Stimulated activated CD4-positive, alpha-beta T cell treated with anti-CD3 and anti-CD28 coated beads, Interleukin-12 subunit alpha, Interleukin-12 subunit beta, amount 100 ng/mL, for 4 hours (primary cell): ENCODE measurements at places on chromosomes 4 and X.

DNA sequence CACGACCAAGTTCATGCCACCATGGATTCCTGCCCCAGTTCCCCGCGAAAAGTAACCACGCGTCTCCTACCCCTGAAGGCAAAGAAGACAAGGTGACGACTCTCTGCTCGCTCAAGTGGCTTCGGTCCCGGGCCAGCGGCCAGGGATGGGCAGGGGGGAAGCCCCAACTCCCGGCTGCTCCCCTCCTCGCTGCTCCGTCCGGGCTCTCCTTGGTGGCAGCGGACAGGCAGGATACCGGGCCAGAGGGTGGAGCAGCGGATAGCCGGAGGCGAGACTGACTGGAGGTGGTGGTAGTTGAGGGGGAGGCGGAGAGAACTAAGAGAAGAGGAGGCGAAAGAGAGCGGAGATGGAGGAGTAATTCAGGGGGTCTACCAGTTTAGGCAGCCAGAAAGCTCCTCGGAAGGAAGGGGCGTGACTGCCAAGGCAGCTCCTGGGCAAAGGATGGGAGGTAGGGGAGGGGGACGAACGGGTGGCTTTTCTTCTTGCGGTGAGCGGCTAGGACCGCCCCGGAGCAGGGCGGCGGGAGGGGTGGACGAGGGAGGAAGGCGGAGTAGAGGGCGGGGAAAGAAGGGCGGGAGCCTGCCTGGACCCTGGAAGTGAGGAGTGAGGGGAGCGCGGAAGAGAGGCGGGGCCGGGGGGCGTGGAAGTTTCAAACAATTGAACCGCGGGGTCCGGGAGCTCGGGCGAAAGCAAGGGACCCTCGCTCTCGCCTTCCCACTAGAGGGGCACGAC lies at the start of gene AMOT:
AMOT (minus strand) TSS at position 450 of the 732 bp plus-strand sequence. CDS start 17,705 bp downstream, outside the sequence.
- DNase-seq, result peak; percentile 48

DNA sequence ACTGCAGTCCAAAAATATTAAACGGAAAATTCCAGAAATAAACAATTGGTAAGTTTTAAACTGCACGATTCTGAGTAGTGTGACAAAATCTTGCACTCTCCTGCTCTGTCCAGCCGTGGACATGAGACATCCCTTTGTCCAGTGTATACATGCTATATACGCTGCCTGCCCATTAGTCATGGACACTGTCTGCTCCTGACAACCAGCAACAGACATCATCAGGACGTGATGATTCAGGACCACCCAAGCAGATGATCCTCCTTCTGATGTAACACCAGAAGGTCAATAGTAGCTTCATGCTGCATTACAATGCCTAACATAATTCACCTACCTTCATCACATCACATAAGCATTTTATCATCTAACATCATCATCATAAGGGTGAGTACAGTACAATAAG lies 36.3 kb downstream of the ATRX start:
- no peak for DNase-seq

DNA sequence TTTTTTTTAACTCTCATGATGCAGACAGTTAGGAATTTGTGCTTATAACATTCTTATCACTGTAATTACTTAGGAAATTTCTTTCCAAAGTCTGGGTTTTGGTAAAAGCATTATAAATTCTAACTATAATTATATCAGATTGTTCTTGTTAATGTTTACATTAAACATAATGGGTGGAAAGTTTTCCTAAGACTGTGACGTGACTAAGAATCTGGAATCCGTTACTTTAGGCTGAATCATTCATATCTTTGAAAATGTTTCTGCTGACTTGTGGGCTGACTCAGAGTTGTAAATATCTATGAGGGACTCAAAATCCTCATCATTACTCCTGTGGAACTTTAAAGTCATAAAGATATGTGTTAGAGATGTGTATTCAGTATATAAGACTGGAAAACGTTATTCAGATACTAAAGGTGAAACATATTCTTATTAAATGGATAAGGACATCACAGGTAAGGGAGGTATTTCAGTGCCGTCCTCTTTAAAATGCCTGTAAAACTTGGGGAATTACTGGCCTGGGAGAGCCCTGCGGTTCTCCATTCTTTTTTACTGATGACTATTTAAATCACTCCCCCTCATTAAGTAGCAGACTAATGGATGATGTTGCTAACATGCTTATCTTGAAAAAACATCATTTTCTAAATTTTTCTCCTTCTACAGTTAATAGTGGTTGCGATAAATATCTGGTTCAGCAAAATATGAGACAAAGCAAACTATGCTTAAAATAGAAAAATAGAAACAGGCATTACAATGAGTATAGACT lies 159.0 kb downstream of the DCLK2 start:
- no peak for DNase-seq

DNA sequence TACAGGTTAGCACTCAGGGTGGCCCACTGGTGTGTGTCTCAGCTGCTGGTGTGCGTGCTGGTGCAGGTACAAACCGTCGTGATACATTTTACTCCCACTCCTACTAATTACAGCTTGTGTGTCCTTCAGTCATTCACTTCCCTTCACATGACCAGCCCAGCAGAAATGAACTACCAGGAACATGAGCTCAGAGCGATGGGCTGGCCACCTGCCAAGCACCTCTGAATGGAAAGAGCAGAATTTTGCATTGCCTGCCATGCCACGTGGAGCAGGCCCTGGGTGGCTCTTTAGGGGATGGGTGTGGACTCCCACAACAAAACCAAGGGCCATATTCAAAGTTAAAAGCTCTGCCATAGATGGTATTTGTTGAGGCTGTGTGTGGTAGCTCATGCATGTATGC lies 58.9 kb upstream of the PGM2 start:
- no peak for DNase-seq

GRCh38 chrX:68461093-68461492 lies 27.8 kb upstream of the OPHN1 start:
- no peak for DNase-seq

GRCh38 chr4:76214177-76214675 lies 602 bp upstream of the SCARB2 start:
- no peak for DNase-seq

- no peak for DNase-seq
Observed at GRCh38 chr4:34964613-34965012, 1279.7 kb downstream of the ARAP2 start.

GRCh38 chr4:147860960-147861359 lies 129.1 kb downstream of the ARHGAP10 start:
- DNase-seq, result no peak

- DNase-seq, result no peak
Observed at GRCh38 chrX:120308558-120308957, 2.7 kb downstream of the TMEM255A start.

GRCh38 chrX:15493118-15493962 lies at the start of gene PIR:
Gene PIR, minus strand, starts transcription at chrX:15493333. Its CDS starts 2,076 bp downstream, at chrX:15491257.
- peak; percentile 57 for DNase-seq

DNA sequence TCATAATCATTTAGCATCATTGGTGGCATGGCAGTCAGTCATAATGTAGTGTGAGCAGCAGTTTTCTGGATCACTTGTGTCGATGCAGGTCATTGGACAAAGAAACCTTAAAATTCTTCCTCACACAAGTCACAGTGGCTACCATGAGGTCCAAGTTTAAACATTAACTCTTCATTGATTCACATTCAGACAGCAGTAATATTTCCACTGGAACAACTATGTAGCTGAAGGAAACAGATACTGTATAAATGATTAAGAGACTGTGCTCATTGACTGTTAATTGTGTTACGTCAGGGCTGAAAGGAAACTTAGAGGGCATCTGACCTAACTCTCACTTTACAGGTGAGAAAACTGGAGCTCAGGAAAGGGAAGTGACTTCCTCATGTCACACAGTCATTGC lies 261.8 kb downstream of the KLHL13 start:
- no peak for DNase-seq

GRCh38 chrX:150547375-150548115 lies 20.9 kb upstream of the MTM1 start:
- DNase-seq, result no peak

- DNase-seq, result no peak
Observed at GRCh38 chrX:123219916-123220315, 35.8 kb downstream of the GRIA3 start.

- DNase-seq, result peak; percentile 75
Observed at GRCh38 chrX:46758956-46759644, at the start of gene SLC9A7. Gene SLC9A7, minus strand, starts transcription at chrX:46759118. Its CDS starts 89 bp downstream, at chrX:46759029.

DNA sequence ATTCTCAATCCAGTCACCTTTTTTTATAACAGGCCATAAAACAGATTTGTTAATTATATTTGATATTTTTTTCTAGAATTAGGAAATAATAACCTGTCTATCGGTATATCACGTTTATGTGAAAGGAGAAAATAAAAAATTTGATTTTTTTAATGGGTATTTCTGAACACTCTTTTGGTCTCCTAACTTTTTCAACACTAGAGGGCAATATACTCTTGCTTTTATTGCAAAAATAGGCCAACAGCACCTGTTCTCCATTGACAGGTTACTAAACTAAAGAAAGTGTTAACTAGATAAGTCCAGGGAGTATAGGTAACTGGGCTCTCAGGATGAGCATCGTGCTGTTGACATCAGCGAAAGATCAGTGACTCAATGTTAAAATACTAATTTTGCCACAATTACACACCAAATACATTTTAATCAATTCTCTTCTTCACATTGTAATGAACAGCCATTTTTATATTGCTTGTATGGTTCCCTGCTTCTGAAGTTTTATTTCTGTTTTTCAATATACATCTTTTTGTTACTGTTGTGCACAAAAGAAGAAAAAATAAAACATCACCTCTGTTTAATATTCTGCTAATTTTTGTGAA lies 22.8 kb downstream of the NDST4 start:
- no peak for DNase-seq

DNA sequence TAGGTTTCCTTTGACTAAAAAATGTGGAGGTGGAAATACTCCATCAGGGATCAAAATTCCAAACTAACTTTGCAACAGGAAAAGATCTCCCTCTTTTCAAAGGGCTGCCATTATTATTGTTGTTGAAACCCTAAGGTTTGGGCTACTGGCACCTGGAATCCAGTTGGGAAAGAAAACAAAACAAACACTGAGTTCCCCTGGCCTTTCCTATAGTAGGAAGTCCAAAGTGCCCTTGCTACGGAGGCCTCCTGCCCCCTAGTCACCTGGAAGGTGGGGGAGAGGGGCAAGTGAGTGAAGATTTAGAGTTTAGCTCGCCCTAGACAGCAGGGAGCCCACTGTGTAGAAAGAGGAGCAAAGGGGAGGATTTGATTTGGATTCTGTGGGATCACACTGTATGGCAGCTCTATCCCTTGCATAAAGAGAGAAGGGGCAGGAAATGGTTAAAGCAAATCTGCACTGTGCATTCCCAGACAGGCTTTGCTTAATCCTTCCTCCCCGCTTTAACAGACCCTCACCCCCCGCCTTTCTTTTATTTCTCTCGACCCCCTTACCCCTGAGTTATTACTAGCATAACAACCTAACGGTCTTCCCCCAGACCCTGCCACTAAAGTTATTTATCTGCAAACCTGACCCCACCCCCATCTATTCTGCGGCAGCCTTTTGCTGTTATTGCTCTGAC lies 627 bp upstream of the FAT4 start:
- no peak for DNase-seq

- DNase-seq, result no peak
Observed at GRCh38 chr4:156931267-156931666, 40.3 kb downstream of the PDGFC start.

GRCh38 chr4:23015821-23016220 lies 323.1 kb downstream of the GBA3 start:
- no peak for DNase-seq

- no peak for DNase-seq
Observed at GRCh38 chrX:130103605-130104004, 6.7 kb downstream of the ELF4 start.

DNA sequence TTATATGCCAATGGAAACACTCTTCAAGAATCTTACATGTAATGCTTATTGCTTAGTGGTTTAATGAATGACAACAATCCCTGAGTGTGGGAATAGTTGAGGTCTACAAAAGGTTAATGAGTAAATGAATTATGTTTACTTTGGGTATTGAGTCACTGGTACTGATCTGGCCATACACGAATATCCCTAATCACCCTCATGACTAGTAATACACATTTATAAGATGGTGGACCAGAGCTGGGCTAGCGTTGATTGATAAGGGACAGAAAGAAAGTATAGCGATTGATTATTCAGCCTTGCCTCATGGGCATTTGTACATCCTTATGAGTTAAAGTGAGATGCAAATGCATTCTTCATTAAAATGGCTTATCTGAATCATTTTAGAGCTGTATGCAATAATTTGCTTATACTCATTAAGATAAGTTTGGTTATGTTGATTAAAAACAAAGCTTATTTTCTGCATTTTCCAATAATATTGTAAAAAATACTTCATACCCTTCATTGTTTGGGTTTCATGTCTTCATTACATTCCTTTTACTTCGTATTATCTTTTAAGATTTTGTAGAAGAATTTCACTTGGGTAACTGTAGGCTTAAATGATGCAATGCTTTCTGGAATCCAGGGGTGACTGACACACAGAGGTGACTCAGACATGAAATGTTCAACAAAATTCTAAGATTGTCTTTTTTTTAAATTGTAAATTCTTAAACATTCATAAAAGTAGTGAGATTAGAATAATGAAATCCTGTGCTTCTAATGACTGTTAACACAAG lies 47.4 kb downstream of the FGF2 start:
- DNase-seq, result no peak

DNA sequence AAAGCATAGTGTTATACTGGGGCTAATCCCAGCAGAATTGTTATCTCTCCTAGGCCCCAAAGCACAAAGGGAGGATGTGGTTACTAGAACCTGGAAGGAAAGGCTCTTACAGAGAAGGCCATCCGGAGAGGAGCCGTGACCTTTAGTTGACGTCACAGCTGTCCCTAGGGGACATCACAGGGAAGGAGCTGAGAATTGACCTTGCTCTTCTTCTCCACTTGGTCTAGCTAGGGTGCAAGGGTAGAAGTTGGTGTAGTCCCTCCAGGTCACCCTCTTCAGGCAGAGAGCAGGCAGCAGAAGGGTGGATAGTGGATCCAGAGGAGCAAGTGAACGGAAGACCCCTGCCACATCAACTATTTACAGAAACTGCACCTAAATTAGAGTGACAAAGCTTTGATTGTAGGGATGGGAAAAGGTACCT lies 22.8 kb upstream of the FGF2 start:
- no peak for DNase-seq

- no peak for DNase-seq
Observed at GRCh38 chr4:90960433-90960832, 833.2 kb downstream of the CCSER1 start.

GRCh38 chrX:96764864-96765263 lies 80.2 kb downstream of the DIAPH2 start:
- DNase-seq, result no peak

DNA sequence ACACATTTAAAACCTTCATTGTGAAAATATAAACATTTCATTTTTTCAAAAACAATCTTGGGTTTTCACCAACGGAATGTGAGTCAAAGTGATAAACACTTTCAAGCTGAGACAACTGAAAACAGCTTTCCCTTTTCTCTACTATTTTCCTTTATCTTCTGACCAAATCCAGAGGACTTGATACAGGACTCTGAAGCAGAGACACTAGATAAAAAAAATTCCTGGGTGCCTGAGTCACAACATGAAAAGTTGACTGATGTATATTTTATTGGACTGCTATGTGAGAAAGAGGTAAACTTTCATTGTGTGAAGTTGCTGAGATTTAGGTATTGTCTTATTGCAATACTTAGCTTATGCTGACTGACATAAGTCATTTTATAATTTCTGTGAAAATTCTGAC lies 411.2 kb downstream of the SPOCK3 start:
- DNase-seq, result no peak

GRCh38 chr4:3865986-3866812 lies 100.0 kb downstream of the ADRA2C start:
- no peak for DNase-seq

GRCh38 chr4:181503687-181504390 lies 739.4 kb upstream of the TENM3 start:
- no peak for DNase-seq
